NCI-H187 treated with DMSO at 0.1 percent for 48 hours (cell line): ENCODE measurements at places on chromosomes 16 and 17.
A peak's percentile ranks its signal among the peaks of the same experiment; 100 is the strongest.

GRCh38 chr17:50423553-50424159, 2.4 kb upstream of the ACSF2 start:
- DNase-seq: peak; percentile 32

DNA sequence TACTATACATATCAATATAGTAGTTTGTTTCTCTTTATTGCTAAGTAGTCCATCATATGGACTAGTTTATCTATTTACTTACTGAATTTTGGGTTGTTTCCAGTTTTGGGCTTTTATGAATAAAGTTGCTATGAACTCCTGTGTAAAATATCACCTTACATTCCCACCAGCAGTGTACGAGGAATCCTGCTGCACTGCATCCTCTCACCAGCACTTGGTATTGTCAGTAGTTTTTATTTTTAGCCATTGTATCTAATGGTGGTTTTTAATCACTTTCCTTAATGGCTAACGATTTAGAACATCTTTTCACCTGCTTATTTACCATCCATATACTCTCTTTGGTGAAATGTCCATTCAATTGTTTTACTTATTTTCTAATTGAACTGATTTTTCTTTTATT, 24.0 kb downstream of the CDC27 start:
- no peak for DNase-seq

- DNase-seq: no peak
These were observed 74.0 kb downstream of the N4BP1 start for GRCh38 chr16:48535831-48536613.

DNA sequence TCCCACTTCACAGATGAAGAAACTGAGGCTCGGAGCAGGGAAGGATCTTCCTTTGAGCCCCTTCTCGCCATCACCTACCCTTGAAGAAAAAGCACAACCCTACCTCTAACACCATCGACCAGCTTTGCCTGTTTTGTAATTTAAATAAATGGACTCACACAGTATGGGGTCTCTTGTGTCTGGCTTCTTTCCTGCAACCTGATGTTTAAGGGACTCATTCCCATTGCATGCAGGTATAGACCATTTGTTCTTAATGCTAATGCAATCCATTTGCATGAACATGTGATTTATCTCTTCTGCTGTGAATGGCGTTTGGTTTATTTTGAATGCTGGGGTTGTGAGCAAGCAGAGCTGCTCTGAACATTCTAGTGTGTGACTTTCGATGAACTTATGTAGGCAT, 150.8 kb upstream of the FOXF1 start:
- DNase-seq: no peak

DNA sequence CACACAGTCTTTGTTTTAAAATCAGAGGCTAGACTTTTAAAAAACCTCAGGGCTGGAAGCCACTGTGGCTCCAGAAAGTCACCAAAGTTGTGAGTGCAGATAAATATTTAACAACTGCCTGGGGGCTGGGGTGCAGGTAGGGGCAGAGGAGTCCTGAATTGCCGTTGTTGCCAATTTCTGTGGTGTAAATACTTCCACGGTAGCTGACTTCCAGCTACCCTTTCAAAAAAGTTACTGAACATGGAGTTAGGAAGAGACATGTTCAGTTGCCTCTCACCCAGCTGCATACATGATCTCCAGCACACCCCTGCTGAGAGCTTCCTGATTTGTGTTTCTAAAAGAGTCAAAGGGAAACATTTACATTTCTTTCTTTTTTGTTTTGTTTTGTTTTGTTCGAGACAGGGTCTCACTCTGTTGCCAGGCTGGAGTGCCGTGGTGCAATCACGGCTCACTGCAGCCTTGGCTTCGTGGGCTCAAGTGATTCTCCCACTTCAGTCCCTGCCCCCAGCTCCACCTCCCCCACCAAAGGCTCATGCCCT, 58.7 kb downstream of the PLXDC1 start:
- no peak for DNase-seq

DNA sequence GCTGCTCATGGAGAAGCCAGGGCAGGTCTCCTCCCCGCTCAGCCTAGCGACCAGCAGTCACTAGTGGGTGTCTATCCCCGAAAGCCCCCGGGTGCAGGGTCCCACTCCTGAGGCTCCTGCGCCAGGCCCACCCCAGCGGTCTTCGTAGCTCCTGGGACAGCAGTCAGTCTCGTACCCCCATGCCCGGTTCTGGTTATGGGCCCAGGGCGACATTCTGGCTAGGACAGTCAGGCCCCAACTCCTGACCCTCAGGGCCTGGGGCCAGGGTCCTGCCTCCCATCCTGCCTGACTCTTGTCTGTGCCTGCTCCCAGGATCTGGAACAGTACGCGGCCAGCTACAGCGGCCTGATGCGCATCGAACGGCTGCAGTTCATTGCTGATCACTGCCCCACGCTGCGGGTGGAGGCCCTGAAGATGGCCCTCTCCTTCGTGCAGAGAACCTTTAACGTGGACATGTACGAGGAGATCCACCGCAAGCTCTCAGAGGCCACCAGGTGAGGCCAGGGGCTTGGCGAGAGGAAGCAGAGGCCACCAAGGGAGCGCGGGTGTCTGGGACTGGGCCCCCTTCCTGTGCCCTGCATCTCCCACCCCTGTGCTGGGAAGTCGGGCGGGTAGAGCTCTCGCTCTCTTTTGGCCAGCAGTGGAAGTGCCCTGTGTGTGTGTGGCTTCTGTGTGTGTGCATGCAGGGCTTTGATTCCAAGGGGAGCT, 2.0 kb downstream of the GPS1 start:
- no peak for DNase-seq

DNA sequence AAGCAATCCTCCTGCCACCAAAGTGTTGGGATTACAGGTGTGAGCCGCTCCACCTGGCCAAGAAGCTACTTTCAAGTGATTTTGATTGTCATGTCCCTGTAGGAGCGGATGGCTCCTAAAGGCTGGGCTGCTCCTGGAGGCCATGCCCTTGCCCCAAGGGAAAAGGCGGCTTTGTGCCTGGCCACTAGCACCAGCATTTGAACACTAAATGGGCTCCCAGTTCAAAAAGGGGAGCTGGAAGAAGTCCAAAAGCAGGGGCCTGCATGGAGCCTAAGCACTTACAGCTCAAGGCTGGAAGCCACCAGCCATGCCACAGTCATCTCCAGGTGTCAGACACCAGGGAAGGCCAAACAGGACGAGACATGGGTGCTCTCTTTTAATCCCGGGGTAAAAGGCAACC, 26.8 kb downstream of the SPHK1 start:
- no peak for DNase-seq

- no peak for DNase-seq
These were observed 66.1 kb downstream of the NOG start for GRCh38 chr17:56659622-56660021.

DNA sequence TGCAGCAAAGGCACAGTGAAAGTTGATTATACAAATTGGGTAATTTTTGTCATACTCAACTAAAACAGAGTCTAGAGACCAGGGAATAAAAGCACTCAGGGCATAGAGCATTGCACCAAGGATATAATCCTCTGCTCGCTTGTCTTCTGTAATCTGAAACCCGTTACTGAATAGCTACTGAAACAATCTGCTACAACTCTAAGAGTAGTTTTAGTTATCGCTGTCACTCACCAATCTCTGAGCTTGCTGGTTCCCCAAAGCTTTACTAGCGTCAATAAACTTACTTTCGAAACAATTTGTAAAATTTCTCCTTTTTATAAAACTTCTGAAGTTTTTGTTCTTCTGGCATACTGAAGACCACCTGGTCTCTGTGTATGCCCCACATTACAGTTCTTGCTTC, 22.9 kb upstream of the SLC35G3 start:
- DNase-seq: no peak

- DNase-seq: no peak
These were observed 45.4 kb downstream of the STH start for GRCh38 chr17:46044286-46044928.

DNA sequence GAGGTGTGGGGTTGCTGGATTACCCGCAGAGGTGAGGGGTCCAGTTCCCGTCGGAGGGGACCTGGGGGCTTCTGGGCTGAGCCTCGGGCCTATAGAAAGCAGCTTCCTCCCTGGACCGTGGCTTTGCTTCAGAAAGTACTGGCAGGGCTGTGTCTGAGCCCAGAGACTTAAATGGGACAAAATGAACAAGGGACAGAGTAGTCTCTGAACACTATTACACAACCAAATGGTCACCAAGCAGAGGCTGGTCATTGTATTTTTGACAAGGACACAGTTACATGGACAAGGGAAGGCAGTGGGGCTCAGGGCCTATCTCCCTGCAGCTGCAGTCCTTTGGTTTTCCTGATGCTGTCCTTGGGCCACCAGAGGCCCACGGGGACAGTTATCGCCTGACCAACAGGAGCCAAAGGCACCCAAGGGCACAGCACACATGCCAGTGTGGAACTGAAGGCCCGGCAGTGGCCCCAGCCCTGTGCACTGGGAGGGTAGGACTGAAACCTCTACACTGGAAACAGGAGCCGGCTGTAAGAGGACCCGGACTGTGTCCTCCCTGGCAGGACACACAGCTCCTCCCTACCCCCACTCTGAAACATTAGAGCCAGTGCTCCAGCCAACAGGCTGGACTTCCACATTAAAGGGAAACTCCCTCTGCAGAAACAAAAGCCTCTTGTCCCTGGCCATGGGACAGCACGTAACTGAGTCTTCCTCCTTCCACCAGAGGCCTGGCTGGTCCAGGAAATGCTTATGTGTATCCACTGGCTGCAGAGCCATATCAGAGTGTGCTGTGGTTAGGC, 26.0 kb upstream of the ERN1 start:
- no peak for DNase-seq

DNA sequence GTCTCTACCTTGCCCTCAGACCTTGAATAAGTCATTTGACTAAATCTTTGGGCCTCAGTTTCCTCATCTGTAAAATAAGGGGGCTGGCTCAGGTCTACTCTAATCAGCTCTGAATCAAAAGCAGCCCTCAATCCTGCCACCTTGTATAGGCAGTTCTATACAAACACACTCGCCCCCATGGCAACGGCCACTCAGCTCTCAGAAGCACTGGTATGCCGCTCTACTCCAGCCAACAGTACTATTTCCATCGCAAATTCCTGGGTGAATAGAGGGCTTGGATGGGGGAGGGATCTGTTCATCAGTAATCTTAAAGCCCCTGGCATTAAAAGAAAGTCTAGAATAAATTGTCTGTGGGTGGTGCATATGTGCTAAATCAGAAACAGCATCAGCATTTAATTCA, 21.2 kb upstream of the TAOK1 start:
- no peak for DNase-seq

DNA sequence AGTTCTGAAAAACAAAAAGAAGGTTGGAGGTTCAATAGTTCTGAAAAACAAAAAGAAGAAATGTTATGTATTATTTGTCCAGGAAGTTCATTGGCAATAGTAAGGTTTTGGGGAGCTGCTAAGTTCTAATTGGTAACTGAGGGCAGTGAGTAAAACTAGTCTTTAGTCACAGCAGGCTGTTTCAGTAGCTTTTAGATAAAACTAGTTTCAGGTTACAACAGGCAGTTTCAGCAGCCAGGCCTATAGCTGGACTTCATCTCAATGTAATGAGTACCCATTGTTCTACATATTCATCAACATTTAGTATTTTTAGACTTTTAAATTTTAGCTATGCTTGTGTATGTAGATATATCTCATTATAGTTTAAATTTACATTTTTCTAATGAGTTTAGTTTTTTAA, 639.3 kb downstream of the TOX3 start:
- no peak for DNase-seq

DNA sequence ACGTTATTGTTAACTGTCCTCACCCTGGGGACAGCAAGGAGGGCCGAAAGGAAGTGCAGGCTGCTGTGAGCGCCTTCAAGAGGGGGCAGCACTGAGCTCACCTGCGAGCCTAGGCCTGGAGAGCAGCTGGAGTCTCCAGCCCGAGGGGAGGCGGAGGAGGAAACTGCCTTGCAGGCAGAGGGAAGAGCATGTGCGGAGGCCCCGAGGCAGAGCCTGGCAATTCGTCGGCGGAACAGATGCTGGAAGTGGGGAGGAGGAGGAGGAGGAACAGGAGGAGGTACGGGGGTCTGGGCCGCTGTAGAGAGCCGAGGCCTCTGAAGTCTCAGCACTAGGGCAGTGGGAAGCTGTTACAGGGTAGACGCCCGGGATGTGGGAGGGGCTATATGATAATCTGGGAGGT, 49.6 kb upstream of the PLCG2 start:
- no peak for DNase-seq

DNA sequence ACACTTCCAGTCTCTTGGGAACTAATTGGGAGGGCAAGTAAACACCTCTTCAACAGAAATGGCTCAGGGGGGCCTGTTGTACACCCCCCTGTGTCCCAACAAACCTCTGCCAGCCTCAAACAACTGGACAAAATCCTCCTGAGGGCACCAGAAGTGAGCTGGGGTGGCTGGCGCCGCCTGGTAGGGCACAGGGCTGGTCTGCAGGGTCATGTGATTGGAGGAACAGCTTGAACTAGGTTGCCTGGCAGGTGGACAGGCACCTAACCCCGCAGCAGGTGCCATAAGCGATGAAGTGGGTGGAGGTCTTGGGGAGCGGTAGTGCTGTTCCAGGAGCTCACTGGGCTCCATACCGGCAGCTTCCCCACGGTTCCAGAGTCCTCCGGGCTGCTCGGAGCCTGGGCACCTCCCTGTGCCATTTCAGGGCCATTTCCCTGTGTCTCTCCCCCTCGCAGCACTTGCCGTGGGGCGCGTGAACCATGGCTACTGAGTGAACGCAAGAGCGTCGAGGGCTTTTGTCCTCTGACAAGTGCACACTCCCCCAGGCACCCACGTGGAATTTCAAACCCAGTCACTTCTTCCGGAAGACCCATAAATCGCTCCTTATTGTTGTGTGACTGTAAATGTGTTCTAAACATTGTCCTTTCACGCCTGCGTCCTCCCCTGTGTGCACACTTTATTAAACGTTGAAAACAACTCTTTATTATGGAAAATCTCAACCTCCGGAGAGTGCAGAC, 101.5 kb downstream of the SEC14L1 start:
- no peak for DNase-seq

GRCh38 chr17:1888741-1889140, 58.9 kb downstream of the RPA1 start:
- no peak for DNase-seq

GRCh38 chr16:1043881-1044451, 28.6 kb upstream of the SSTR5 start:
- DNase-seq: no peak

- peak; percentile 9 for DNase-seq
These were observed 45.6 kb downstream of the TMC6 start for GRCh38 chr17:78082988-78083387.

- no peak for DNase-seq
These were observed 27.0 kb upstream of the NFAT5 start for GRCh38 chr16:69538808-69539207.
